ENCODE measurements at places on chromosomes 4 and X.
A peak's percentile ranks its signal among the peaks of the same experiment; 100 is the strongest.

DNA sequence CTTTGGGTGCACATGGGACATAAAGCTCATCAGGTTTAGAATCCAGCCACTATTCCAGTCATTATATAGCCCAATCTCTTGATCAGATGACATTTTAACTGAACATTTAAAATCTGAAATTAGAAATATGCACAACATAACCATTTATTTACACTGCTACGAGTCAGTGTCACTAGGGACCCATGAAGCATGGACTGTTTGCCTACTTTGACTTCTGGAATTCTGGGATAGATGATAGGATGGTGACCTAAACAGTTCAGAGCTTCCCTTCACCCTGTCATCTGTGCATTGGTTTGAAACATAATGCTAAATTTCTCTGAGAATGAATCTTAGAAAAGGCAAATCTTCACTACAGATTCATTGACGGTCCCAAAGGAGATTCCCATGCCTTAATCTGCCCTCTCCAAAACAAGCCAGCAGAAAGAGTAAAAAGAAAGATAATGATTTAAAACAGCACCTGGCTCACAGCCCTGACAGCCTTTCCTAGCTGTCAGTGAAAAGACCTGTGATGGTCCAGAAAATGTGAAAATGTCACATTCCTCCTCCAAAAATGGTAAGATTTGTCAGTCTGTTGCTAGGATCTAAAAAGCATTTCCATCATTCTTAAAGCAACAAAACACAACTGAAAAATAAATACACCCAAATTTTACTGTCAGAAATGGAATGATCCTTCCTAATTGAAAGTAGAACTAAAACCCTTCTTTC is 18.9 kb upstream of the HERC3 start:
- no peak for DNase-seq

GRCh38 chr4:129239088-129239487 is 143.1 kb downstream of the C4orf33 start:
- DNase-seq: no peak

GRCh38 chr4:117889978-117890377 is 144.3 kb upstream of the NDST3 start:
- DNase-seq: no peak

- DNase-seq: peak; percentile 44
Observed at GRCh38 chrX:9907645-9908387, 59.3 kb upstream of the CLDN34 start.

DNA sequence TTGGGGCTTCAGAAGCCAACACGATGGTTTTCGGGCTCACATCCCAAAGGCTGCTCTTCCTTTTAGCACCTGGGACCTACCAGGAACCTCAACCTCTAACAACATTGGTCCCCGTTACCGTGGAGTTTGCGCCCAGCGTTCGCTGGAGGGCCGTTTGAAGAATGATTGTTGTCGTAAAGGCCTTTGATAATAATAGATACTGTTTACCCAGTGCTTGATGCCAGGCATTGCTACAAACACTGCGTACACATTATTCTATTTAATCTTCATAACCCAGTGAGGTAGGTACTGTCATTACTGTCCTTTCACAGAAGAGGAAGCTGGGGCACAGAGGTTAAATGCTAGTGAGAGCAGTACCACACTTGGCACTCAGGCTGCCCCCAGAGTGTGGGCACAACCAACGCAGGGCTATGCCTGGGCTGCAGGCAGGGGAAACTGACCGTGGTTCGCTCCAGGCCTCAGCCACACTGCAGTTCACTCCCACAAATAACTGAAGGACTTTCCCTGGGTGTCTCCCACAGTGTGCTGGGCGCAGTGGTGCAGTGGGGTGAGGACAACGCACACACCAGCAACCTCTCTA is 1.0 kb upstream of the ACSL1 start:
- DNase-seq: peak; percentile 61

GRCh38 chr4:76703123-76703490 is 194.8 kb downstream of the SOWAHB start:
- no peak for DNase-seq

GRCh38 chr4:72945719-72946336 is 123.7 kb downstream of the COX18 start:
- no peak for DNase-seq

DNA sequence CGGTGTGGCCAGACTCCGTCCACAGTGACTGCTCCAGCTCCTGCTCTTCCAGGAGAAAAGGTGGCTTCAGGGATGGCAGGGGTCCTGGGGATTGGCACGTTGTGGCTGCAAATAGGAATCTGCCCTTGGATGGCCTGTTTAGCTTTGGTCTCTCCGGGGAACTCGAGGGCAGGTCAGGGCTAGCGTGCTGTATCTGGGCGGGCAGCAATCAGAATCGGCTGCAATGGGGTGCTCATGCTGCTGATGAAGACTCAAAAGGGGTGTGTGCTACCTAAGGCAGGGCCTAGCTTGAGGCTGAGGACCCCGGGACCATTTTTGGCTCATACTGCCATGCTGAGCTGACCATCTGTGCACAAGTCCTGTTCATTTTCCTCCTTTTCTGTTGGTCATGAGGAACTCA is 51.3 kb downstream of the RGS12 start:
- no peak for DNase-seq

- peak; percentile 57 for DNase-seq
Observed at GRCh38 chr4:183722731-183723560, 63.9 kb downstream of the TRAPPC11 start.

GRCh38 chr4:145829629-145830395 is 108.8 kb downstream of the ZNF827 start:
- no peak for DNase-seq

GRCh38 chr4:183563874-183564273 is 59.0 kb downstream of the ING2 start:
- DNase-seq: no peak
